NCI-H1694 treated with DMSO at 0.1 percent for 48 hours (cell line): ENCODE measurements at places on chromosomes 4 and X.

DNA sequence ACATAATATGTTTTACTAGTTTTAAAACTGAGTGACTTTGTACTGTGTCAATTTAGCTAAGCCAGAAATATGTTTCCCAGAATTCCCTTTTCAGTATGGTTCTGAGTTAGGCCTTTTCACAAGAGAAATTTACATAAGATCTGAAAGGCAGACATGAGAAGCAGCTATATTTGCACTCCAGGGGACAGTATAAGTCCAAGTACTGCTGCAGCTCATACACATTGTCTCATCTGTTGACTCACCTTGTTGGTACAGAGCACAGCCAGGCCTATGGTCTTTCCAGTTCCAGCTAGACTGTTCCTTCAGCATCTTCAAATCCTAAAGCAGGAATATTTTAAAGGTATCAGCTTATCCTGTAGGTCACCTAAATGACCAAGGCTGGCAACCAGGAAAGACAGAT, 53.5 kb downstream of the BMP3 start:
- no peak for DNase-seq

- DNase-seq = no peak
Measured at GRCh38 chr4:26050212-26050643, 136.2 kb downstream of the SMIM20 start.

- DNase-seq = no peak
Measured at GRCh38 chr4:145178740-145179280, 1.6 kb downstream of the OTUD4 start.

DNA sequence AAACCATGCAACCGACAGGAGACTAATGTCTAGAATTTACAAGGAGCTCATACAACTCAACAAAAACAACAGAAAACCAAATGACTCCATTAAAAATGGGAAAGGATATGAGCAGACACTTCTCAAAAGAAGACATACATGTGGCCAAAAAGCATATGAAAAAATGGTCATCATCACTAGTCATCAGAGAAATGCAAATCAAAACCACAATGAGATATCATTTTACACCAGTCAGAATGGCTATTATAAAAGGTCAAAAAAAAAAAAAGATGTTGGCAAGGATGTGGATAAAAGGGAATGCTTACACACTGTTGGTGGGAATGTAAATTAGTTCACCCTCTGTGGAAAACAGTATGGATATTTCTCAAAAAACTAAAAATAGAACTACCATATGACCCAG, 50.5 kb upstream of the CHRDL1 start:
- no peak for DNase-seq

DNA sequence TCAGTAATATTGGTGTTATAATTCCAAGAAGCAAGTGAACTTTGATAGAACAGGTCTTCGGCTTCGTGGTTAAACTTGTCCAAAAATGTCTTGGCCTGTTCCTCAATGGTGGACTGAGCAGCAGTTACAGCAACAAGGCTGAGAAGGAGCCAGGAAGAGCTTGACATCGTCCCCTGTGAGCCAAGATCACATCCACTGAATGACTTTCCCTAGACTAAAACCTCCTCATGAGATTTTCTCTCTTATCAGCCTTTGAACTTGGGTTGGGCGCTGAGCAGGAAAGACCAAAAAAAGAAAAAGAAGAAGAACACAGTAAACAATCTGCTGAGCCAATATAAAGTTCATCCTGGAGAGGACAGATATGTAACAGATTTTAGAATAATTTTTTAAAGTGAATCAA, at the start of gene ACE2:
ACE2 (minus strand) TSS at position 216 of the 400 bp plus-strand sequence; CDS start at position 167, 49 bp downstream.
- no peak for DNase-seq

- DNase-seq = no peak
Measured at GRCh38 chr4:32215277-32215676, 1495.1 kb downstream of the PCDH7 start.

DNA sequence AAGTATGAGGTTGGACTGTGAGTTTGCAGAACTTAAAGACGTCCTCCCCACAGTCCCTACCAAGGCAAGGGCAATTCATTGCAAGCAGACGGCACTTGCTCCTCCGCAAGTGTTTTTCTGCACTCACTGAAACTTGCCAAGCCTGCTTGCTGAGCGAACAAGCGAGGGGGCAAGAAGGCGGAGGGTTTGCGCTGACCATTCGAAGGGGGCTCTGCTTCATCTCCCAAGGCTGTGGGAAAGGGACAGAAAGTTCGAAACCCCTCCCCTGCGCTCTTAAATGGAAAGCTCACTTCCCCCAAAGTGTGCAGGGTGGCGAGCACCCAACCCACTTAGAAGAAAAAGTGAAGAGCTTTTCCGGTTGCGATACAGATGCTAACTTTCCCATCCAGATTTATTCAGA, 1.4 kb downstream of the MID1 start:
- no peak for DNase-seq

GRCh38 chr4:57154191-57154590, 44.0 kb upstream of the IGFBP7 start:
- no peak for DNase-seq

GRCh38 chr4:69907151-69907550, 23.7 kb upstream of the CSN1S1 start:
- no peak for DNase-seq

GRCh38 chrX:154477891-154478477, 1.1 kb downstream of the LAGE3 start:
- DNase-seq = no peak

DNA sequence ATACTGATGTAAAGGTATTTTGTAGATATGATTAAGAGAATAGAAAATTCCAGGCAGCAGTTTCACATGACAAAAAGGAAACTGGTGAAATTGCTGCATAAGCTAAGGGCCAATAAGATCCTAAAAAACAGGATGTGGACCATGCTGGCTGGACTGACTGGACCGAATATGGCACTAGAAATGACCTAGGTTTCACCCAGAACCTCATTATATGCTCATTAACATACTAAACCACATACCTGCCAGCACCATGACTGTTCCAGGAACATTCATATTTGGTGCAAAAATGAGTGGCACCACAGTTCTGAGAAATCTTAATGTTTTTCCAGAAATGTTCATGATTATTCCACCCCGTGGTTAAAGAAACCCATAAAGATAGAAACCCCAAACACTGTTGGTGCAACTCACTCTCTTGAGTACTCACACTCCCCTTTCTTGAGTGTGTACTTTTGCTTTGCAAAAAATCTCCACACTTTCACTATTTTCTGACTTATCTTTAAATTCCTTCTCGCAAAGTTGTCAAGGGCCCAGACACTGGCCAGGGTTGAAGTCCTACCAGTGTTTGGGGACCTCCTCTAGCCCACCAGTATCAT, 74.0 kb downstream of the FANCB start:
- no peak for DNase-seq

GRCh38 chr4:38757945-38758600, 24.7 kb downstream of the TLR10 start:
- no peak for DNase-seq

DNA sequence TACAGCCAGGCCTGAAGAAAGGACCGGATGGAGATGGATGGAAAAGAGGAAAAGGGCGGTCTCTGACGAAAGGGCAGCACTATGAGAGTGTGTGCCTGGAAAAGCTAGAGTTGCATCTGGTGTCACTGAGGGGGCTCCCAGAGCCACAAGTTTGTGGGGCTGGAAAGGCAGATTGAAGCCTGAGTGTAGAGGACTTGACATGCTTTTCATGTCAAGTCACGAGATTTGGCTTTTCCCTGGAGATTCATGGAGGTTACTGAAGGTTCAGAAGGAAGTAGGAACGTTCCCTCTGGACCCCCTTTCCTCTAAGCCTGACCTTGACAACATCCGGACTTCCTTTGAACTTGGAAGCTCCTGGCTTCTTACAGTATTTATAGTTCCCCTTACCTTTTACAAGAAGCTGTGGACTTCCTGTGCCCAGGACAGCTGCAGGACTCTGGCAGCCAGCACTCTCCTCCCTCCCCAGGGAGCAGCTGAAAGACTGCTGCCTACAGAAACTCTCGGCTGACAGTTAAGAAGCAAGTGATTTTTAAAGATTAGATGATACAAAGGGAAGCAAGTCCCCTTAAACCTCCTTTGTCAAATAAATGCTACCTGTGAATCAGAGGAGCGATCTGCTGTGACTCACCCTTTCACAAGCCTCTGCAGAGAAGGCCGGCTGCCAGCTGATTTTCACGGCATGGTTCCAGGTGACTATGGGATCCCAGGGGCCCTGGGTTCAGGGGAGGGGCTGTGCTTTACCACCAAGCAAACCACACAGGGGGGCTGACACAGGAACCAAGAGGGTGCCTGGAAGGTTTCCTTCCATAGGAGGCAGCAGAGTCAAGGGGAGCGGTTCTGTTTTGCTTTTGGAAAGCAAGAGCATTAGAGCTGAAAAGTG, 72.9 kb upstream of the STIM2 start:
- DNase-seq = peak; percentile 54

DNA sequence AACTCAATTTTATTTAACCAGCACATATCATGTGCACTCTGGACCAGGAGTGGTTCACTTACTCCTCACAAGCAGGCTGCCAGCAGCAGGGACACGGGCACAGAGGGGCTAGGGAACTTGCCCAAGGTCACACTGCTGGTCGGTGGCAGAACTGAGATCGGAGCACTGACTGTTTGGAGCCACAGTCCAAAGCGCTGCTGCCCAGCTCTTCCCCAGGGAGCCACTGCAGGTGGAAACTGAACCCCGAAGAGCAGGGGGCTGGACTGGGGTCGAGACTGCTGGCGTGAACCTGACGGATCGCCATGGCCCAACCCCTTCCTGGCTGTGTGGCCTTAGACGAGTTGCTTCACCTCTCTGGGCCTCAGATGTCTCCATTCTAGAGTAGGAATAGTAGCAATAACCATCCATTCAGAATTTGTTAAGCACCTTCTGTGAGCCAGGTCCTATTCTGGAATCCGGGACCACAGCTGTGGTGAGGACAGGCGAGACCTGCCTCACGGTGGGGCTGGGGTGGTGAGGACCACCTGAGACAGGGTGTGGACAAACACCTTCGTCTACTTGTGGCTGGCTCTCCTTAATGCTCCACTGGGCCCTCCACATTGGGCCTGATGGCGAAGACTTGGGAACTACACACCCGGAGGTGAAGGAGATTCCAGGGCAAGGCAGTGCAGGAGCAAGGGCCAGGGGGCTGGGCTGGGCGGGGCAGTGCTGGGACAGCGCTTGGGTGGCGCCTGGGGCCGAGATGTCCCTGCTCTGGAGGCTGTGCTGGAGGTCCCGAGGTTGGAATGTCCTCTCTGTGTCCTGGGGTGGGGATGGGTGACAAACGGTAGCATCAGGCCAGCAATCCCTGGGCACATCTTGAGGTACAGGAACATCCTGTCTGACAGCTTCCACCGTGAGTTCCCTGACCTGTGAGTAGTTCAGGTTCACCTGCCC, 32.0 kb upstream of the KIAA0232 start:
- DNase-seq = no peak
